ENCODE measurements at places on chromosomes 16 and 17.

- no peak for DNase-seq
Observed at GRCh38 chr17:7080456-7081041, 498 bp upstream of the CLEC10A start.

- DNase-seq: peak; percentile 73
Observed at GRCh38 chr17:4948931-4949320, 596 bp upstream of the PFN1 start.

DNA sequence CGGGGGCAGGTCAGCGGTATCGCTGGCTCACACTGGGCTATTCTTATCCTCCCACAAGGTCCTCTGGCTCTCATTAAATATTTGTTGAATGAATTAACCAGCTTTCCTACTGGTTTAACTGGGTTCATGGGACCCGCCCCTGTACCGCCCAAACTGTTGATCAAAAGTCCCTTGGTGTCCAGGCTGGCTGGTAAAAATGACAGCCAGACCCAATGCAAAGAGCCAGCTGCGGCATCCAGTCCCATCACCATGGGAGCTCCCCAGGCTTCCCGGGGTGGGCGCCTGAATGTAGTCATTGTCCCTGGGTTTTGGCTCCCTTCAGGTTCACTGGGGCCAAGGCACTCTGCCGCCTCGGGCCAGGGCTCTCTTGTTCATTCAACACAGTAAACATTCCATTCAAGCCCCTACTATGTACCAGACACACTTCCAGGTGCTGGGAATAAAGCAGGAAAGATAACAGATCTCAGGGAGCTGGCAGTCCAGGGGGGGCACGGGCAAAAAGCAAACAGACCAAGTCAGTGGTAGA is 11.7 kb upstream of the ATP2C2 start:
- no peak for DNase-seq

- no peak for DNase-seq
Observed at GRCh38 chr17:3559270-3559645, 1.6 kb upstream of the TRPV3 start.

GRCh38 chr17:30580916-30581315 is 103.7 kb downstream of the GOSR1 start:
- DNase-seq: no peak
